ENCODE measurements at places on chromosomes 3 and 15.

- no peak for DNase-seq
These were observed 48.2 kb upstream of the MYO5C start for GRCh38 chr15:52343831-52344230.

GRCh38 chr3:126982126-126982470 is 817 bp upstream of the PLXNA1 start:
- DNase-seq = peak; percentile 33

DNA sequence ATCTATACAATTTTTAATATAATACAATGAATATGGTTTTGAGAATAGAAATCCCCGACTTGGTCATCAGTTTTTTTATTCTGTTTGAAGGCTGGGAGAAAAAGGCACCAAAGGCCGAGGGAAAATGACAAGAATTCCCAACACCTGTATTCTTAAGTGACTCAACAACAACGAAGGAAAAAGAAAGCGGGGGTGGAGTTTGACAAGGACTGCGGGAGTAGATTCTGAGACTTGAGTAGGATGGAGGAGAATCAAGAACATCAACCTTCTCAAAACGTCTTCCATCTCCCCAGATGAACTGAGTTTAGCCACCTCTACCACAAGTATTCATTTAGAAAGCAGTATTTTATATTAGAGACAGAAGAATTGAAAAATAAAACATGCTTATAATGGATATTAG is 107.2 kb downstream of the IGSF11 start:
- no peak for DNase-seq

- no peak for DNase-seq
These were observed 11.8 kb downstream of the ATG7 start for GRCh38 chr3:11284011-11284410.

GRCh38 chr3:183306798-183307671 is 54.0 kb downstream of the B3GNT5 start:
- no peak for DNase-seq

DNA sequence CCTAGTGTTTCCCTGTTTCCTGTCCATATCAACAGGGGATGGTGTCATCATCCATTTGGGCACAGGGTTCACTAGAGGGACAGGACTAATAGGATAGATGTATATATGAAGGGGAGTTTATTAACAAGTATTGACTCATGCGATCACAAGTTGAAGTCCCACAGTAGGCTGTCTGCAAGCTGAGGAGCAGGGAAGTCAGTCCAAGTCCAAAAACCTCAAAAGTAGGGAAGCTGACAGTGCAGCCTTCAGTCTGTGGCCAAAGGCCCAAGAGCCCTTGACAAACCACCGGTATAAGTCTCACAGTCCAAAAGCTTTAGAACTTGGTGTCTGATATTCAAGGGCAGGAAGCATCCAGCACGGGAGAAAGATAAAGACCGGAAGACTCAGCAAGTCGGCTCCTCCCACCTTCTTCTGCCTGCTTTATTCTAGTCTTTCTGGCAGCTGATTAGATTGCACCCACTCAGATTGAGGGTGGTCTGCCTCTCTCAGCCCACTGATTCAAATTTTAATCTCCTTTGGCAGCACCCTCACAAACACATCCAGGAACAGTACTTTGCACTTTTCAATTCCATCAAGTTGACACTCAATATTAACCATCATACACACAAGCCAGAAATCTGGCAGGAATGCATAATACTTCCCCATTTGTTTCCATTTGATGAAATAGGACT is 43.4 kb downstream of the CD200 start:
- DNase-seq = no peak

- no peak for DNase-seq
These were observed 740.2 kb downstream of the ROBO1 start for GRCh38 chr3:79027593-79027992.

Data from activated CD8-positive, alpha-beta memory T cell treated with anti-CD3 and anti-CD28 coated beads for 1 hour (primary cell).